Left lobe of liver (tissue), 2 donors: ENCODE measurements at places on chromosomes 4 and X.

- DNase-seq: no peak
Observed at GRCh38 chrX:41881166-41881565, 42.2 kb downstream of the CASK start.

- DNase-seq: no peak
Observed at GRCh38 chr4:56321251-56321650, 66.0 kb downstream of the AASDH start.

DNA sequence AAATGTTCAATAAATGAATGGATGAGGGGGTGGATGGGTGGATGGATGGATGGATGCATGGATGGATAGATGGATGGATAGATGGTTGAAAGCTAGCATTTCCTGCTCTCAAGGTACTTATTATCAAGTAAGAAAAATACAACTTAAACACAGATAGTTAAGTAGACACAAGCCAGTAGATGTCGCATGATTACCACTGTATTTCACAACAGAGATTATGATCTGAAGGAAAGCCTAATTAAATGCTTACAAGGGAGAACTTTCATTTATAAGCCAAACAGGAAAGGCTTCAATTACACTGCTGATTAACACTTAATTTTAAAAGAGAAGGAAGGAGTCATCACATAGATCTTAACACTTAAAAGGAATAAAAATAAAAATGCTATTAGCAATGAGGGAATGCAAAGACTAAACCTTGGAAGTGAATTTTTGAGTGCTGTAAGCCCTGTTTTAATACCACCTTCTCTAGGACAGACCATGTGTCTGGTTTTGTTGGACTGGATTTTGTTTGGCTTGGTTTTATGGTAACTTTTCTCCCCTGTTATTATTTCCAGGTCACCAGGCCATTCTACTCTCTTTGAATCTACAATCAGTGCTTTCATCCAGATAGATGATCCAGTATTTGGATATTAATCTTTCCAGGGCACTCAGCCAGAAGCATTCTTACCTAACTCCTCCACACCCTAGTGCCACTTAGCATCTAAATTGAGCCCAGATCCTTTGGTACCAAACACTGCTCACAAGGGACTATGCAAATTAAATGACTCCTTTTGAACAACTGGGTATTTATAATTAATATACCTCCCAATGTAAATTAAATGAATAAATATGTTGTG lies 75.5 kb upstream of the SLC39A8 start:
- DNase-seq: no peak

DNA sequence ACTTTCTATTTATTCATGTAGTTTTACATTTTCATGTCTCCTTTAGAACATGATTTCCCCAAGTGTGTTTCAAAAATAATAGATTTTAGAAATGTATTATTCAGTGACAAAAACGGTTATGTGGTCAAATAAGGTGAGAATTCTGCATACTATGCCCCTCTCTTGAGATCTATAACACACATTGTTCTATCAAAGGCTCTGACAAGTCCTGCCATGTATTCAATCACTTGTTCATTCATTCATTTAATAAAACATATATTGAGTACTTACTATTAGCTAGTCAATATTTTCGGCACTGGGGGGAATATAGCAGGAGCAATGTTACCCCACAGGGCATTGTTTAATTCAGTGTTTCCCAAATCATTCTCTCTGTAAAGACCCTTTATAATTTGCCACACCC lies 58.4 kb upstream of the FGF13 start:
- no peak for DNase-seq

- DNase-seq: no peak
Observed at GRCh38 chr4:111930659-111931058, 214.6 kb upstream of the FAM241A start.

DNA sequence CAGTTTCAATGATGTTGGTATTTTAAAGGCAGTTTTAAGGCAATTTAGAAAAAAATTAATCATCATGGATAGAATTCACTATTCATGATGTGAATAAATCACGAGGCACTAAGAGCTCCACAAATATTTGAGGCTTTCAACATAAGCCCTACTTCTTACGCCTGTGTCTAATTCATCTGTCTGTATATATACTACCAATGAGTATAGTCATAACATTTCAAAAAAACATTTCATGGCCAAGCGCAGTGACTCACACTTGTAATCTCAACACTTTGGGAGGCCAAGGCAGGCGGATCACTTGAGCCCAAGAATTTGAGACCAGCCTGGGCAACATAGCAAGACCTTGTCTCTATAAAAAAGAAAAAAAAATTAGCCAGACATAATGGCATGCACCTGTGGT lies 56.5 kb downstream of the FBXL5 start:
- no peak for DNase-seq

DNA sequence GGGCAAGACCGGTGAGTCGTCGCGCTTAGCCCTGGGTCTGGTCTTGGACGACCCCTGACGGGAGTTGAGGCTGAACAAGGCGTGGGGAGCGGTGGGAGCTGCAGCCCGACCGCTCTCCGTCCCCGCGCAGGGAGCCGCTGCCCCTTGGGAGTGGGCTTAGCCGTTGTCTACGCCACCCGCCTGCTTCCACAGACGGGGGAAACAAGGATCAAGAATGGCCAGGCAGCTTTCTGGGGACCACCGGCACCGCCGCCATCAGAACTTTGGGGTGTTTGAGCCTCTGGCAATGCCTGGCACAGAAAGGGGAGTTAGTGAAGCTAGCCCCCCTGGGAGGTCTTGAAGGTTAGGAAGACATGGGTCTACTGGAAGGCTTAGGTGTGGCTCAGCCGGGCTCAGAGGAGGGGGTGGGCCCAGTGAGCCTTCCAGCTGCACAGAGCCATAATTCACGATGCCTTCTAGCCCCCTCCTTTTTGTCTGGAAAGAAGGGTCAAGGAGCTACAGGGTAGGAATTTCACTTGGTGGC lies 583 bp downstream of the RASL11B start:
- DNase-seq: no peak

- no peak for DNase-seq
Observed at GRCh38 chr4:73525611-73526010, 44.1 kb downstream of the AFM start.

DNA sequence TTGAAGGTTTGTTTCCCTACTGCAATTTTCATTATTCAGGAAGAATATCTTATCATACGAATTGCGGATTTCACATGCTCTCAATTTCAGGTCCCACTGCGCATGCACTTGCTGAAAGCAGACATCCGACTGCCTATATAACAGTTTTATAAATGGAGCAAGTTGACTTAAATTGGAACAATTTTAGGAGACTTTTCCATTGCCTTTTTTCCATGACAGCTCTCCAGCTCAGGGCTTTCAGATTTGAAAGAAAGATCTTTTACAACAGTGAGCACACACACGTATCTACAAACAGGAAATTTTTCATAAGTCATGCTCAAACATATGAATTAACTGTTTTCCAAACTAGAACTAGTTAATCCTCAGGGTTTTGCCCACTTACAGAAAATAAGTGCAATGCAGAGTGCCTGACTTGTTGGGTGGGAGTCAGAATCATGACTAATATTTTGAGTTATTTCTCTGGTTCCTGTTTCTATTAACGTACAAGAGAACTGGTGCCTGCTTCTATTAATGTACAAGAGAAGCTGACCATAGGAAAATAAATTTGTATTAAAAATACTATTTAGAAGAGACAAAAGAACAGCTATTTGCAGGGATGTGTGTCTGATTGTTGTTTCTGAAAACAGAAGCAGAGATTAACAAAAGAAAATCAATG lies 137.9 kb downstream of the GPC3 start:
- DNase-seq: no peak

GRCh38 chr4:168398188-168398587 lies 79.6 kb upstream of the DDX60 start:
- DNase-seq: no peak

- DNase-seq: no peak
Observed at GRCh38 chr4:11507920-11508319, 79.2 kb upstream of the HS3ST1 start.
